Stimulated activated CD4-positive, alpha-beta T cell treated with anti-CD3 and anti-CD28 coated beads, Interleukin-12 subunit alpha, Interleukin-12 subunit beta, amount 100 ng/mL, for 48 hours (primary cell): ENCODE measurements at places on chromosomes 7 and 10.

GRCh38 chr10:82041018-82041417 lies 166.0 kb downstream of the NRG3 start:
- no peak for DNase-seq

- DNase-seq: no peak
Observed at GRCh38 chr10:132476146-132477065, 61.2 kb upstream of the INPP5A start.

GRCh38 chr7:79454361-79454960 lies 994 bp upstream of the MAGI2 start:
- no peak for DNase-seq

GRCh38 chr7:2175514-2175913 lies 57.2 kb downstream of the MAD1L1 start:
- no peak for DNase-seq

DNA sequence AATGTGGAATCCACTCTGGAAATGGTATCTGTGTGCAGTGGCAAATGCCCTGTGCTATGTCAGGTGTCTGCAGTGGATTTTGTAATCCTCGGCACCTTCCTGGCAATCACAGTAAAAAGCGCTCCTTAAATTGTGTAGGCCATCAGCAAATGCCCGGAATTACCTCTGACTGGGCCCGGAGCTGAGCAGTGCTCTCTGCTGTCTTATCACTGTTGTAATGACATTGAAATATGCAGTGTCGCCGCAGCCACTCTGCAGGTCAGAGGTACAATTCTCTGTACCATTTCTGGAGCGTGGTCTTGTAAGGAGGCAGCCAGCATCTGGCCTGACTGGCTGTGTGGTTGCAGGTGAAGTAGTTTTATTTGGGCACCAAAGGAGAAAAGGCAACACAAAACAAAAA lies 416.4 kb upstream of the MKI67 start:
- no peak for DNase-seq

- no peak for DNase-seq
Observed at GRCh38 chr10:17740668-17741067, 11.3 kb upstream of the TMEM236 start.
